ENCODE measurements at places on chromosomes 5 and 9.

GRCh38 chr5:135628771-135629563 lies 50.2 kb upstream of the CXCL14 start:
- no peaks in the 10 kb centered on the region for H3K36me3 ChIP-seq
- no peak for DNase-seq
- H3K4me3 ChIP-seq = no peak overlapping the region
- H3K4me1 ChIP-seq = no peaks in the 10 kb centered on the region
- H3K27ac ChIP-seq = no peak overlapping the region

DNA sequence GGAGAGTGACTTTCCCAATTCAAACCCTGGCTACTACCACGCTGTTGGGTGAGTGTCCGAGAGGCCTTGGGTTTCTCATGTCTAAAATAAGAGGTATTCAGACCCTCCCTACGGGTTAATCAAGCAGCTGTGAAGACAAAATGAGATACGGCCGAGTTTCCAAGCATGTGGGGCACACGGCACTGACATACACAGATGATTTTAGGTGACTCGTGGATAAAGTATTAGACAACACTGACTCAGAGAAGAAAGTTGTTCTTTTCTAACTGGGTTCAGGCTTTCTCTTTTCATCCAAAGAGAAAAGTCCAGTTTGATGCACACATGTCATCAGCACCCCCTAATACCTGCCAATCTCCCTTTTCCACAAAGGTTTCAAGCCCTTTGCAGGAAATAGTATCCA lies 15.6 kb downstream of the FOXI1 start:
- no peak overlapping the region for H3K27ac ChIP-seq
- no peak for DNase-seq
- no peak overlapping the region for H3K4me3 ChIP-seq
- H3K27me3 ChIP-seq = no peaks in the 10 kb centered on the region
- H3K36me3 ChIP-seq = no peaks in the 10 kb centered on the region

- no peaks in the 10 kb centered on the region for H3K36me3 ChIP-seq
- no peak overlapping the region for H3K4me3 ChIP-seq
- H3K27me3 ChIP-seq = no peaks in the 10 kb centered on the region
Measured at GRCh38 chr5:4453655-4454054, 686.5 kb upstream of the ADAMTS16 start.

DNA sequence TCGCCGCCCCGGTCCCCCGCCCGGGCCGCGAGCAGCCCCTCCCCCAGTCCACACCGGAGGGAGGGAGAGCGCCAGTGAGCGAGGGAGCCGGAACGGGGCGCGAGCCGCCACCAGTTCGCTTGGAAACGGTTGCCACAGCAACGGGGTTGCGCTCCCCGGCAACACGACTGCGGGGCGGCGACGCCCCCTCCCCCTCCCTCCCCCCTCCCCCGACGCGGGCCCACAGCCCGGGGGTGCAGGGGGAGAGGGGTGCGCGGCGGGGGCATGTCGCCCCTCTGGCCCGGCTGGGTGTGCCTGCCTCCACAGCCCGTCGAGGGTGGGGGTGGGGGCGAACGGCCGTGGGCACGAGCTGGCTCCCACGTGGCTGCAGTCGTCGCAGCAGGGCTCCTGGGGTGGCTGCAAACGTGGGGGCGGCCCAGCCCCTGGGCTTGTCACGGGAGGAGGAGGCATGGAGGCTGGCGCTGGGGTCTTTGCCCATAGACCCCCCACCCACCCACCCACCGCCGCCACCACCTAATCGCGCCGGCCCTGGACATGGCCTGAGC lies 524 bp downstream of the PRR7 start:
- no peaks in the 10 kb centered on the region for H3K36me3 ChIP-seq
- peak overlapping the region; percentile 62 for H3K4me3 ChIP-seq
- DNase-seq = peak; percentile 65
- peaks cover 8% of the 10 kb centered on the region for H3K4me1 ChIP-seq
- no peaks in the 10 kb centered on the region for H3K27me3 ChIP-seq
- no peak overlapping the region for H3K27ac ChIP-seq

DNA sequence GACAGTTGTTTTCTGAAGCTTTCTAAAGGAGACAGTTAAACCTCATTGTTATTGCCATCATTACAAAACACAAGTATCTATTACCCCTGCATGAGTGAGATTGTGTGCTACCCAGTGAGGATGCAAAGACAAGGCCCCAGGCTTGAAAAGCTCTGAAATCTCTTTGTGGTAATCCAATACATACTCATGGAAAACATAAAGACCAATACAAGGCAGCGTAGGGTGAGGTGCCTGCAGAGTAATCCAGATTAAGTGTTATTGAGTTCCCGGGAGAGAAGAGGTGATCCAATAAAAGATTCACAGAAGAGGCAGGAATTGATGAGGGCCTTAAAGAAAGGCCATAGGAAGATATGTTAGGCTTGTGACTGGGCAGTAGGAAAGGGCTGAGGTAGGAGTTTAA lies 150.1 kb downstream of the MEF2C start:
- peak overlapping the region; percentile 31 for H3K27ac ChIP-seq
- no peak for DNase-seq
- no peaks in the 10 kb centered on the region for H3K4me1 ChIP-seq
- no peaks in the 10 kb centered on the region for H3K36me3 ChIP-seq
- no peaks in the 10 kb centered on the region for H3K27me3 ChIP-seq

GRCh38 chr9:123176949-123177348 lies 91.4 kb downstream of the STRBP start:
- H3K36me3 ChIP-seq = no peaks in the 10 kb centered on the region
- no peak overlapping the region for H3K27ac ChIP-seq
- no peak overlapping the region for H3K4me3 ChIP-seq
- DNase-seq = no peak
- no peaks in the 10 kb centered on the region for H3K4me1 ChIP-seq

GRCh38 chr9:111250875-111251842 lies 78.9 kb downstream of the OR2K2 start:
- H3K27ac ChIP-seq = no peak overlapping the region
- DNase-seq = no peak
- no peaks in the 10 kb centered on the region for H3K36me3 ChIP-seq
- no peak overlapping the region for H3K4me3 ChIP-seq

DNA sequence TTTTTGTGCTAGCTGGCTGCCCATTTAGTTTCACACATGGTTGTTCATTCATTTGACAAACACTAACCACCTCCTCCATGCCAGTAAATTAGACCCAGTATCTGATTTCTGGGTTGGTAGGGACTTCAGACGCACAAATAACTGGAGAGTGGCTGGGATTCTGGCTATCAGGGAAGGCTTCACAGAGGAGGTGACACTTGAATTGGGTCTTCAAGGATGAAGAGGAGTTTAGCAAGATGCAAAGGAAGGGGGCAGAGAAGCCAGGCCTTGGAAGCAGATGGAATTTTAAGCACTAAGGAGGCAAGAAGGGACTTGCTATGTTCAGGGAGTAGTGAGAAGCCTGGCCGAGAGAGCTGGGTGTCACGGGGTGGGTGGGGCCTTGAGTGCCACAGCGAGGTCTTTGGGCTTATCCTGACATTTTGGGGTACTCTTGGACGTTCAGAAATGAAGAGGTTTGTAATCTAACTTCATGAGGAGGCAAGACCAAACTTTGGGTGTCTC lies 71.3 kb downstream of the LMX1B start:
- no peaks in the 10 kb centered on the region for H3K4me1 ChIP-seq
- no peak overlapping the region for H3K4me3 ChIP-seq
- H3K27me3 ChIP-seq = peaks cover 71% of the 10 kb centered on the region
- no peaks in the 10 kb centered on the region for H3K36me3 ChIP-seq

- DNase-seq = no peak
- H3K4me3 ChIP-seq = no peak overlapping the region
- no peaks in the 10 kb centered on the region for H3K36me3 ChIP-seq
- no peaks in the 10 kb centered on the region for H3K4me1 ChIP-seq
Measured at GRCh38 chr9:113313261-113313660, 10.1 kb upstream of the RNF183 start.

DNA sequence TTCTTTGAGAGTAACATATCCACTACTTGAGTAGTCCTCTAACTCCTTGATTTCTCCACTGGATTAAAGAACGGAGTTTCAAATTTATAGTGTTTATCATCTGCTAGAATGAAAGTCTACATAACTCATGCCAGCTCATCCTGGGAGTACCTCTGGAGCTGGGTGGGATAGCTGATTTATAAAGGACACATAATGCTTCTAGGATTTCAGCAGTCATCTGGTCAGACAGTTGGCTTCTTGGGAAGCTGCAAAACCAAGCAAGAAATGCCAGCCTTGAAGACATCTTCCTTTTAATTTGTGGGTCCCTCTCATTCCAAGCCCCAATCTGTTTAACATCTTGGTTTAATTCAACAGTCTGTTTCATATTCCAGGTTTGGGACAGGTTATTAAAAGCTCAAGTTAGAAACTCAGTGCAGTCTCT lies 3.2 kb downstream of the GALNT10 start:
- H3K4me1 ChIP-seq = peaks cover 8% of the 10 kb centered on the region
- H3K4me3 ChIP-seq = no peak overlapping the region
- no peaks in the 10 kb centered on the region for H3K36me3 ChIP-seq
- no peaks in the 10 kb centered on the region for H3K27me3 ChIP-seq

DNA sequence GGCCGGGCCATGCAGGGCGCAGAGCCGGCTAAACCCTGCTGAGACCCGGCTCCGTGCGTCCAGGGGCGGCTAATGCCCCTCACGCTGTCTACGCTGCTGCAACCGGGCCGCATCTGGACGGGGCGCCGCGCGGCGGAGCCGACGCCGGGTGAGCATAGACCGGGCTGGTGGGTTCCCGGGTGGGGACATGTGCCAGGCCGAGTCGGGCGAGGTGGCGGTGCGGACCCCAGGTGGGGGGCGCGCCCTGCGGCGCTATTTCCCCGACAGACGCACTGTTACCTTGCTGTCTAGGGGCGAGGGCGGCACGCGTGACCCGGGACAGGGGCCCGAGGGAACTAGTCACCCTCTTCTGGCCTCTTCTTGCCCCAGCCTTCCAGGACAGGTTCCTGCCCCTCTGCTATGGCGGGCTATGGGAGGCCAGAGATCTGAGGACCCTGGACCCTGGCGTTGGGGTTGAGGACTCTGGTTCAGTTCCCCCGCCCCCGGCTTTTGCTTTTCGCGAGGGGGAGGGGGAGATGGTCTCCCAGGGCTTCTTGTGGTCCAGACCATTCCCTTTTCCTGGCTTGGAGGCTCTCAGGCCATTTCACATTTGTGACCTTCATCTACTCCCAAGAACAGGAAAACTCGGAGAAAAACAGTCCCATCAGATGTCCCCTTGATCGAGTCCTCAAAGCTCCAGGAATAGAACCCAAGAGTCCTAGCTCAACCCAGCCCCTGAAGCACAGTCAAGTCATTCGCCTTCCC lies 536 bp downstream of the SLC27A4 start:
- no peaks in the 10 kb centered on the region for H3K27me3 ChIP-seq
- DNase-seq = peak; percentile 40
- H3K4me1 ChIP-seq = no peaks in the 10 kb centered on the region

- H3K4me3 ChIP-seq = no peak overlapping the region
- H3K27me3 ChIP-seq = peaks cover 98% of the 10 kb centered on the region
- no peak overlapping the region for H3K27ac ChIP-seq
- DNase-seq = no peak
- no peaks in the 10 kb centered on the region for H3K4me1 ChIP-seq
- H3K36me3 ChIP-seq = no peaks in the 10 kb centered on the region
Measured at GRCh38 chr5:88688156-88688983, 194.6 kb downstream of the MEF2C start.

GRCh38 chr5:23820765-23821471 lies 313.5 kb downstream of the PRDM9 start:
- no peaks in the 10 kb centered on the region for H3K4me1 ChIP-seq
- H3K4me3 ChIP-seq = no peak overlapping the region
- H3K27me3 ChIP-seq = no peaks in the 10 kb centered on the region
- no peaks in the 10 kb centered on the region for H3K36me3 ChIP-seq

DNA sequence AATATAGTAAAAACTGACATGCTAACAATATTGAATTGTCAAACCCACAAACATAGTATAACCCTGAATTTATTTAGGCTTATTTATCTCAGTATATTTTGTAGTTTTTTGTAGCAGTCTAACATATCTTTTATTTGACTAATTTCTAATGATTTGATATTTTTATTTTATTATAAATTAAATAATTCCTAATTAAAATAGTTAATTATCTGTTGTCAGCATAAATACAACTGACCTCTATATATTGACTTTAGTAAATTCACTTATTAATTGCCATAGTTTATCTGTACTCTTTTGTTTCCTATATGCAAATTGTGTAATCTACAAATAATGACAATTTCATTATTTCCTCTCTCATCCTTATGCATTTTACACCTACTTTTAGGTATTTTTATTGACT lies 215.1 kb upstream of the KIF2A start:
- no peaks in the 10 kb centered on the region for H3K27me3 ChIP-seq
- no peak for DNase-seq
- no peak overlapping the region for H3K4me3 ChIP-seq
- H3K36me3 ChIP-seq = no peaks in the 10 kb centered on the region
- no peaks in the 10 kb centered on the region for H3K4me1 ChIP-seq

DNA sequence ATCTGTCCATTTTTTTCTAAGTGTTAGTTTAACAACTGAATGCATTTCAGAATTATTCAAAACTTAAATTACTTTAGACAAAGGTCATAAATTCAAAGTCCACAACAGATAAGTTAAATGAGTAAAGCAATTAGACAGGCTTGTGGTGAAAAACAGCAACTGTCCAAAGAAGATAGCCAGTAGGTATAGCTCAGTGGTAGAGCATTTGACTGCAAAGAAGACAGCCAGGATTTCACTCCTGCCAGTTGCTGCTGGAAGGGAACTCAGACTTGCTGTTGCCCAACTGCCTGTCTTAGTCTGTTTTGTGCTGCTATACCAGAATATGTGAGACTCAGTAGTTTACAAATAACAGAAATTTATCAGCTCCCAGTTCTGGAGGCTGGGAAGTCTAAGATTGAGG lies 10.0 kb downstream of the FANCC start:
- H3K27ac ChIP-seq = no peak overlapping the region
- no peaks in the 10 kb centered on the region for H3K36me3 ChIP-seq
- DNase-seq = no peak
- no peak overlapping the region for H3K4me3 ChIP-seq
- H3K27me3 ChIP-seq = no peaks in the 10 kb centered on the region

GRCh38 chr9:108062680-108063079 lies 573.1 kb upstream of the KLF4 start:
- H3K36me3 ChIP-seq = no peaks in the 10 kb centered on the region
- no peak overlapping the region for H3K27ac ChIP-seq
- DNase-seq = no peak
- H3K4me3 ChIP-seq = no peak overlapping the region

DNA sequence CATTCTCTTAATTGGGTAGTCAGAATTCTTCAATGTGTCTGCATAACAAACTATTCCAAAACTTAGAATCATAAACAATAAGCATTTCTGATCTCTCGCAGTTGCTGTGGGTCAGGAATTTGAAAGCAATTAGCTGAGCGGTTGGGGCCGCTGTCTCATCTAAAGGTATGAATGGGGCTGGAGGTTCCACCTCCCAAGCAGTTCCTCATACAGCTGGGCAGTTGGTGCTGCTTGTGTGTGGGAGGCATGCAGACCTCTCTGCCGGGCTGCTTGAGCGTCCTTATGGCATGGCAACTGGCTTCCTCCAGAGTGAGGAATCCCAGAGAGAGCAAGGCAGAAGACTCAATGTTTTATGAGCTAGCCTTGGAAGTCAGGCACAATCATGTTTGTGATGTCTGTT lies 30.2 kb upstream of the SEMA4D start:
- H3K36me3 ChIP-seq = no peaks in the 10 kb centered on the region
- no peak overlapping the region for H3K4me3 ChIP-seq
- H3K27me3 ChIP-seq = no peaks in the 10 kb centered on the region

- no peak overlapping the region for H3K4me3 ChIP-seq
- no peaks in the 10 kb centered on the region for H3K4me1 ChIP-seq
- no peaks in the 10 kb centered on the region for H3K27me3 ChIP-seq
- H3K36me3 ChIP-seq = no peaks in the 10 kb centered on the region
- no peak for DNase-seq
Measured at GRCh38 chr5:54093081-54093492, 217.3 kb downstream of the ARL15 start.
